ENCODE measurements at places on chromosomes 7 and 10. TPM values are rescaled to one million over a fixed set of nuclear protein-coding genes. Genes with fewer than 3 reads are reported as not detected.

DNA sequence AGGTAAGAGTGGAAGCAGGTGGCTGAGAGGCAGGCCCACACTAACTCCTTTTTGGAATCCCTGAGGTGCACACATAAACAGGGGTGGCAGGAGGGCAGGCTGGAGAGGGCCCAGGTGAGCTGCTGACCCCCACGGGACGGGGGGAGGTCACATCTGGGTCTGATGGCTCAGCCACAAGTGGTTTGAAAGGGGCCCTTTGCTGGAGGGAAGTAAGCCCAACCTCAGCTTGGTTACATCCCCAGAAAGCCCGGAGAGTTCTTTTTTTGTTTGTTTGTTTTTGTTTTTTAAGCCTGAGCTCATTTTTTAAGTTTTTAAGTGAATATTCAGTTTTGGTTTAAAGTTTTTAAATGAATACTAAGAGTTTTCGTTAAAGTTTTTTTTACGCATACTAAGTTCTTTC is 72.8 kb upstream of the CUX1 start:
- H3K36me3 ChIP-seq = no peaks in the 10 kb centered on the region
- no peaks in the 10 kb centered on the region for H3K4me1 ChIP-seq
- H3K4me3 ChIP-seq = no peak overlapping the region
- H3K27me3 ChIP-seq = peaks cover 34% of the 10 kb centered on the region
- no peak overlapping the region for H3K27ac ChIP-seq

GRCh38 chr7:149479568-149479967 is 18.0 kb downstream of the ZNF746 start:
- H3K4me3 ChIP-seq = no peak overlapping the region
- H3K27ac ChIP-seq = no peak overlapping the region
- peaks cover 29% of the 10 kb centered on the region for H3K36me3 ChIP-seq
- H3K4me1 ChIP-seq = no peaks in the 10 kb centered on the region
- H3K27me3 ChIP-seq = no peaks in the 10 kb centered on the region

ZNF518A gene
- 36.6 TPM for total RNA-seq

CNPY1 gene
- not detected for total RNA-seq

IGF2BP3 gene
- total RNA-seq = 2.5 TPM

DNA sequence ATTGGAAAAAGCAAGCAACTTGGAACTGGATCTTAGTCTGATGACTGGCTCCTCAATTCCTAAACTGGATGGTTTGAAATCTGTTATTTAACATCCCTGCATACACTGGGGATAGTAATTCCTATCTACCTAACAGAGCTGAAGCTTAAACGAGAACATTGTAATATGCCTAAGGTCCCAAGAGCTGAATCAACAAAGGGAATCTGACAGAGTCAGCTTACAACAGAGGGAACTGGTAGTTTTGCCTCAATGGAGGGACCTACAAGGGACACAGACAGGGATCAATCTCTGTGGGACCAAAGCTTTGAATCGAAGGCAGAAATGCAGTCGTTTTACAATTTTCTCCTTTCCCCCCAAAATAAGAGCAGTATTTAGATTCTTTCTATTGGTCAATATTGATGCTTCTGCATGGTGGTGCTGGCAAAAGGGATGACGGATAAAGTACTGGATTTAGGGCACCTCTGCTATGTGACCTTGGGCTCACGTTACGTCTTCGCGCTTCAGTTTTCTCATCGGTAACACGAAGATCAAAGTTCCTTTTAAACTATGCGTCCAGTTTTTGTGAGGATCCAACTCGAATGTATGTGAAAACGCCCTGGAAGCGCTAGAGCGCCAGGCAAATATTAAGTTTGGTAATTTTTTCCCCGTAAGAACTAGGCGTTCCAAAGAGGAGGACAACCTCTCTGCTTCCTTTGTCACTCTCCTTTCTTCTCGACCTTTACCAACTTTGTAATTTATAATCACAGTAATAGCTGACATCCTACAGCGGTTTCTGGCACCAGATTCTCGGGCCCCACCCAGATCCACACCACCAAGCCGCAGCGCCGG is 1.1 kb downstream of the ACTR1A start:
- no peak for DNase-seq
- H3K27me3 ChIP-seq = no peaks in the 10 kb centered on the region
- peaks cover 45% of the 10 kb centered on the region for H3K4me1 ChIP-seq
- no peaks in the 10 kb centered on the region for H3K36me3 ChIP-seq

CPA2 gene
- not detected for total RNA-seq

- H3K4me3 ChIP-seq = no peak overlapping the region
- no peaks in the 10 kb centered on the region for H3K36me3 ChIP-seq
- no peak overlapping the region for H3K27ac ChIP-seq
- DNase-seq = peak; percentile 17
Measured at GRCh38 chr10:125201108-125201524, 40.8 kb upstream of the CTBP2 start.

DNA sequence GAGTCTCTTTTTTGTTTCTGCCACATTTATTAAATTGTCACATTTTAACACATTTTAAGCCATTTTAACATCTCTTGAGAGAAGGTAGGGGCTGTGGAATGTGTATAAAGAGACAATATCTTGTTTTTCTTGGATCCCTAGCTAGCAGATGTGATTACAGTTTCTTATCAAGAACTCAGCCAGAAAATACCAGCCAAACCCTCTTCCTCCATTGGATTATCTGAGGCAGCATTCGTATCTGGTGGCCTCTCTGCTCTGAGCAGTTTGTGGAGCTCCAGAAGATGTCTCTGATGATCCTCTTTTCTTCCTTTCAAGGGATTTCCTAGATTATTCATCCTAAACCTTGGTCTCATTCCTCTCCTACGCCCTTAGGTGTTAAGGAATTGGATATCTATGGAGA is 35.3 kb upstream of the PFKFB3 start:
- DNase-seq = no peak
- no peak overlapping the region for H3K4me3 ChIP-seq
- peaks cover 86% of the 10 kb centered on the region for H3K4me1 ChIP-seq

AKR1C4 gene
- total RNA-seq = not detected

ANKRD26 gene
- total RNA-seq = 8.1 TPM

ACBD7 gene
- total RNA-seq = not detected

GPR15LG gene
- not detected for total RNA-seq

- H3K36me3 ChIP-seq = no peaks in the 10 kb centered on the region
- no peak for DNase-seq
- H3K4me3 ChIP-seq = no peak overlapping the region
- H3K4me1 ChIP-seq = no peaks in the 10 kb centered on the region
Measured at GRCh38 chr7:33950047-33950714, 44.8 kb downstream of the BMPER start.

- H3K4me3 ChIP-seq = no peak overlapping the region
- DNase-seq = no peak
- no peaks in the 10 kb centered on the region for H3K36me3 ChIP-seq
Measured at GRCh38 chr7:22275661-22276060, 81.3 kb downstream of the RAPGEF5 start.

DNA sequence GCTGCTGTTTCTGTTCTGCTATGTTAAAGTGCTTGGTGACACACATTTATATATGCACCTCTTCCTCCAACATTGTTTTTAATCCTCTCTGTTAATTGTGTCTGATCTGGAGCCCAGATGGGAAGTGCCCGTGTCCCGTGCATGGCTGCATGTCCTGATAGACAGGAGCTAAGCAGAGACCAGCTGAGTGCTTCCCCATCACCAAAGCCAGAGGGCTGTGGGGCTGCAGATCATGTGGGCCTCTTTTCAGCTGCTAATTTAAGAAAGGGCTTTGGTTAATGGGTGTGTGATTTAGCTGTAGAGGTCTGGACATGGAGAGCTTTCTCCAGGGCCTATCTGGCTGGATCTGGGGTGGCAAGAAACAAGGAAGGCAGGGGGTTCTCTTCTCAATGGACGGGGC is 96.5 kb upstream of the NPS start:
- H3K4me3 ChIP-seq = no peak overlapping the region
- H3K36me3 ChIP-seq = no peaks in the 10 kb centered on the region
- no peaks in the 10 kb centered on the region for H3K4me1 ChIP-seq
- no peaks in the 10 kb centered on the region for H3K27me3 ChIP-seq
- H3K27ac ChIP-seq = no peak overlapping the region

DNA sequence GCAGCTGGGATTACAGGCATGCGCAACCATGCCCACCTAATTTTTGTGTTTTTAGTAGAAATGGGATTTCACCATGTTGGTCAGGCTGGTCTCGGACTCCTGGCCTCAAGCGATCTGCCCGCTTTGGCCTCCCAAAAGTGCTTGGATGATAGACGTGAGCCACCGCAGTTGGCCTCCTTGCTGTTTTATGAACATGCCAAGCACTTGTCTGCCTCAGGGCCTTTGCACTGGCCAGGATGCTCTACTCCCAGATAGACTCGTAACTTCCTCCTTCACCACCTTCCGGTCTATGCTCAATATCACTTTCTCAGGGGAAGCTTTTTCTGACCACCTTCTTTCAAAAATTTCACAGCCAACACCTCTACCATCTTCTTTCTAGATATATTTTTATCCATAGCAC is 6.3 kb downstream of the SLC26A5 start:
- no peak for DNase-seq
- H3K4me1 ChIP-seq = no peaks in the 10 kb centered on the region
- H3K27ac ChIP-seq = no peak overlapping the region
- no peaks in the 10 kb centered on the region for H3K36me3 ChIP-seq
- no peaks in the 10 kb centered on the region for H3K27me3 ChIP-seq

TMEM168 gene
- total RNA-seq = 27.3 TPM

- no peaks in the 10 kb centered on the region for H3K27me3 ChIP-seq
- no peak overlapping the region for H3K27ac ChIP-seq
- no peak overlapping the region for H3K4me3 ChIP-seq
- H3K36me3 ChIP-seq = no peaks in the 10 kb centered on the region
- H3K4me1 ChIP-seq = no peaks in the 10 kb centered on the region
Measured at GRCh38 chr7:118580743-118581382, 356.4 kb downstream of the ANKRD7 start.

- no peak overlapping the region for H3K27ac ChIP-seq
- peaks cover 7% of the 10 kb centered on the region for H3K4me1 ChIP-seq
- no peaks in the 10 kb centered on the region for H3K27me3 ChIP-seq
- no peaks in the 10 kb centered on the region for H3K36me3 ChIP-seq
- H3K4me3 ChIP-seq = no peak overlapping the region
Measured at GRCh38 chr7:69708857-69709256, 110.6 kb downstream of the AUTS2 start.

DNA sequence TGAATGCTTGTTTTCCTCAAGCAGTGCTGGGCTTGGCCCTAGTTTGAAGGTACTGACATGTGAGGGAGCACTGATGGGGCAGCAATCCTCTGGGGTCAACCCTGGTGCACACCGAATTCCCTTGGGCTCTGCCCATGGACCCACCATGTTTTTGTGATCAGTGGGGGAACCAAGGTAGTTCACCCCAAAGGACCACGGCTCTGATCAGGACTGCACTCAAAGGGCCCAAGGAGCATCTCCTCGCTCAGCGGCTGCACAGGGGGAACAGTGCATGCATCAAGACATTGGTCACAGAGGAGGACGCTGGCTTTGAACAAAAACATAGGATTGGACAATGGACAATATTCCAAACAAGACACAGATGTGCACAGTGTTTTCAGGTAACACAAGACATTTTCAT is 12.7 kb downstream of the CXCL12 start:
- H3K4me1 ChIP-seq = no peaks in the 10 kb centered on the region
- peak; percentile 68 for DNase-seq
- H3K36me3 ChIP-seq = peaks cover 63% of the 10 kb centered on the region
- H3K27me3 ChIP-seq = no peaks in the 10 kb centered on the region

GATAD1 gene
- 43.4 TPM for total RNA-seq

DNA sequence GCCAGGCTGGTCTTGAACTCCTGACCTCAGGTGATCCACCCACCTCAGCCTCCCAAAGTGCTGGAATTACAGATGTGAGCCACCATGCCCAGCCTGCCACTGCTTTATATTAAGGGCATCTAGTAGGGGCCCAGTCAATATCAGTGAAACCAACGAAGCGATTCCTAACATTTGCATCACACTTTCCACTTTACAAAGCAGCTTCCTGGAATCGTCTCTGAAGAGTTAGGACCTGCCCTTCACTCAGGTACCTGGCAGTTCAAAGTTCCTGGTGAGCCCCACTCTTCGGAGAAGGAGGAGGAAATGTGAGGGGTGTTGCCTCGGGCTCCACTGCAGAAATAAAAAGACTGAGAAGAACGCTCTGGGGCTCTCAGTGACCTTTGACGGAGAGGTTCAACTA is 31.1 kb upstream of the EZH2 start:
- H3K4me1 ChIP-seq = peaks cover 25% of the 10 kb centered on the region
- H3K27me3 ChIP-seq = no peaks in the 10 kb centered on the region
- no peaks in the 10 kb centered on the region for H3K36me3 ChIP-seq
- no peak overlapping the region for H3K4me3 ChIP-seq
- no peak for DNase-seq
- H3K27ac ChIP-seq = no peak overlapping the region

UPK3BL2 gene
- total RNA-seq = 28.2 TPM

STOX1 gene
- 0.38 TPM for total RNA-seq

DNA sequence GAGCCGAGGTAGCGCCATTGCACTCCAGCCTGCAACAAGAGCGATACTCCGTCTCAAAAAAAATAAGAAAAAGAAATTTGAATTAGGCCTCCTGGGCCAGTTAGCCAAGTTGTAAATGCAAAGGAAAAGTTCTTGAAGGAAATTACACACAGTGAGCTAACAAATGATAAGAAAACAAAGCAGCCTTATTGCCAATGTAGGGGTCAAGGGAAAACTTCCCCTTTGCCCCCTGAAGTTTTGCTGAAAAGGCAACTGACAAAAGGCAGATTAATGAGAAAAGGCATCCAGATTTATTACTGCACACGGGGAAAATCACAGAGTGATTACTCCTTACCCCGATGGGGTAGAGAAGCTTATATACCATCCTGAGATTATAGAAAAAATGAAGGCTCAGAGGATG is 70.3 kb downstream of the PAPSS2 start:
- no peak overlapping the region for H3K27ac ChIP-seq
- H3K4me3 ChIP-seq = no peak overlapping the region
- no peak for DNase-seq
- no peaks in the 10 kb centered on the region for H3K27me3 ChIP-seq
- no peaks in the 10 kb centered on the region for H3K4me1 ChIP-seq

- H3K4me3 ChIP-seq = no peak overlapping the region
- no peaks in the 10 kb centered on the region for H3K36me3 ChIP-seq
- H3K27me3 ChIP-seq = no peaks in the 10 kb centered on the region
- peak; percentile 70 for DNase-seq
- H3K27ac ChIP-seq = no peak overlapping the region
Measured at GRCh38 chr7:158237672-158238335, 349.8 kb downstream of the PTPRN2 start.

- no peaks in the 10 kb centered on the region for H3K27me3 ChIP-seq
- H3K27ac ChIP-seq = no peak overlapping the region
- H3K4me3 ChIP-seq = no peak overlapping the region
- H3K4me1 ChIP-seq = no peaks in the 10 kb centered on the region
Measured at GRCh38 chr7:106915873-106916272, 50.8 kb downstream of the PIK3CG start.

TRPV5 gene
- not detected for total RNA-seq

C7orf57 gene
- not detected for total RNA-seq

PHKG1 gene
- total RNA-seq = 1.2 TPM

GRID2IP gene
- 0.32 TPM for total RNA-seq

UCMA gene
- total RNA-seq = not detected

Measured in spleen (tissue), 13 donors.